ENCODE measurements at places on chromosomes 5 and 9.
A peak's percentile ranks its signal among the peaks of the same experiment; 100 is the strongest.

DNA sequence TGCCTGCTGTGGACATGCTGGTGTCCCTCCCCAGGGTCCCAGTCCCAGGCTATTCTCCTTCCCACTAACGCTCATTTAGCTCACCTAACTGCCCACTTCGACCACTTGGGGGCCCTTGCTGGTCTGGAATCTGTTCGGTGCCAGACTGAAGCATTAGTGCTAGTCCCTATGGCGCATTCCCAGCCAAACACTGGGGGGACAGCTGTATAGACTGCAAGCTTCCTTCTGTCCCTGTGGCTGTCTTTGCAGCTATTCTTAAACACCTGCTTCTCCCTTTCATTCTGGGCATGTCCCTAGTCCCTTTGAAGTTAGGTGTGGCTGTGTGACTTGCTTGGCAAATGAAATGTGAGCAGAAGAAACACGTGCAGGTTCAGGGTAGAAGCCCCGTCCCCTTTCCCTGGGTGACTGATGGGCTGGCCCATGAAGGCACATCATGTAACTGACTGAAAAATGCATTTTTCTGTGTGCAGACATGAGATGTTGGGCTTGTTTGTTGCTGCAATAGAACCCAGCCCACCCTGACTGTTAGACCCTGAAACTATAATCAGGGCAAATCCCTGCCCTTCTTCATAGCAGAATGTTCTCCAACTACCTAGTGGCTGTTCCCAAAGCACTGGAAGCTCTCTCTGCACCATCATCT, 134.4 kb downstream of the BARX1 start:
- peak; percentile 50 for DNase-seq

DNA sequence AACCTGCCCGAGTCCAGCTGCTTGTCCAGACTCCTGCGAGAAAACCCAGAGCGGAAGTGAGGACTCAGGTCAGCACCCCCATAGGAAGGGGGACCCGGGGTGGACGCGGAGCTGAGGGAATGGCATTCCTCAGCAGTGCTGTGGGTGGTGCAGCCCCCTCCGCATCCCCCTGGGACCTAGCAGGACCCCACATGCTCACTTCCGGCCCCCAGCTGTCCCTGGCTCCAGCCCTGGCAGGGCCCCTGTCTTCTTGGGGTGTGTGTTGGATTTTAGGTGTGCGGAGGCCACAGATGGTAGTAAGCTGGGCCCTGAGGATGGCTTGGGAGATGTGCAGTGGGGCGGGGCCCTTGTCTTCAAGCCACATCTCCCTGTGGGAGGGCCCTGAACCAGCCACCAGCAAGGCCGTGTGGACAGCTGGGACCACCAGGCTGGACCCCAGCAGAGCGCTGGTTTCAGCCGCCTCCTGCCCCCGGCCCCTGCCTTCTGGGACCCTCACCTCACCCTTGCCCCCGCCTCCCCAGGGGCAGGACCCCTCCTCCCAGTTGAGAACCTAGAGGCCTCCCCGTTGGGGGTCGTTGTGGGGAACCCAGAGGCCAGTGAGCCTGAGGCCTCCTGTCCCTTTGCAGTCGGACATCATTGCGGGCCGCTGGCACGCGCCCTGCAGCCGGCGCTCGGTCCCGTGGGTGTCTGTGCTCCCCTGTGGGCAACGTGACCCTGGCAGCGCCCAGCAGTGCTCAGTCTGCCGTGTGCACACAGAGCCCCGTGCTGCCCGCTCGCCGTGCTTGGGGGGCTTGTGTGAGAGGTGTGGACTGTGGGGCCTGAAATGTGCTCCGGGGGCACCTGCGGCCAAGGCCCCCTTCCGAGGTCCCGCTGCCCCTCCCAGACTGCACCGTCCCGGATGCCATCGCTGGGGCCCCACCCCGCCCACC, 10.8 kb upstream of the SLC9A3 start:
- DNase-seq = no peak

DNA sequence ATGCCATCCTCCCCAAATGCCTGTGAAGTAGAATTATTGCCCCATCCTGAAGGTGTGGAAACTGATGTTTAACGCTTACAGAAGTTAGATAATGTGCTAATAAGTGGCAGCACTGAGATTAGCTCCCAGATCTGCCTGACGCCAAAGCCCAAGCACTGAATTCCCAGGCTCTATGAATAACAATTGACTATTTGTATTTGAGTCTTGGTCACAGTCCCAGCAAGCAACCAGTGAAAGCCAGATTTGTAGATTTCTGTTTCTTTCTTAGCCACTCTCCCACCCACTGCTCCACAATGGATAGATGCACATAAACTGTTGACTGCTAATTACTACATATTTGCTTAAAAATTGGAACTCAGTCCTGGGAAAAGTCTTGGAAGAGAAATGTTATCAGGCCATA, 34.4 kb downstream of the FAM240B start:
- DNase-seq = no peak

DNA sequence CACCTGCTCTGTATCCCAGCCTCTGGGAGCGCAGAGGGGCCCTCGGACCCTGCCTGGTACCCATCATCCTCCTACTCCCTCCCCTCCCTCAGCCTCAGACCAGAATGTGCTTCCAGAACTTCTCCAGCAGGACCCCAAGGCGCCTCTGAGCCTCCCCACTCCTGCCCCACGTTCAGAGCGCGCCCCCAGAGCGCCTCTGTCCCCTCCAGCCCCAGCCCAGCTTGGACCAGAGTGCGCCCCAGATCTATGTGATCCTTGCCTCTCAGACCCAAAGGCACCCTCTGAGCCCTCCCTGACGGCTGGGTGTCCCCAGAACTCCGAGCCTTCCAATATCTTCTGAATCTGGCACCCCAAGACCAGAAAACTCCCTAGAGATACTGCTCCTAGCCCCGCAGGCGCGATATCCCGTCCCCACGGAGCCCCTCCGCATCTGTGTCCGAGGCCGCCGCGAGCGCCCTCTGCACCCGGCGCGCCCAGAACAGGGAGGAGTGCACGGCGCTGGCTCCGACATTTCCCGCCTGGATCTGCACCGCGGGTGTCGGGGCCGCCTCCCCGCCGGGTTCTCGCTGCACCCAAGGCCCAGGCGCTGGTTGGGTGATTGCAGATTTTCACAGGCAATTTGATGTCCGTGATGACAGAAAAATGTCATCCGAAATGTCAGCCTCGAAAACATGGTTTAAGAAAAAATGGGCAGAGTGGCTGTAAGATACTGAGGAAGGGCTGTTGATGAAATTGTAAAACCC, 522 bp downstream of the BHMT start:
- no peak for DNase-seq

DNA sequence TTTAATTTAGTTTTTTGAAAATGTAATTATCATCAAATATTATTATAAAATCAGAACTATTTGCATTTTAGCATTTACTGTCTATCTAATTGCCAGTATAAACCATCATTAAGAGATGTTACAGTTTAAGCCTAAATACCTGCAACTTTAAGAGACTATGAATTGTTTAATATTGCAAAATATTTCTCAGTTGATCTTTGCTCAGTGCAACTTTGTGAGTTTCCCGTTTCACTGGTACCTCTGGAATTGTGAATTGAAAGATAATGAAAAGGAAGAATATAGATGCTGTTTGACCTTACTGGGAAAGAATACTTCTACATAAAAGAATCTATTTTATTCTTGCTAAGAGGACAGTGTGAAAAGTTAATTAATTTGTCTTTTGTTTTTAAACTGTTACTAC, 30.2 kb upstream of the TMED7 start:
- no peak for DNase-seq
